ENCODE measurements at places on chromosomes 1 and 21.
A peak's percentile ranks its signal among the peaks of the same experiment; 100 is the strongest.

GRCh38 chr1:151478923-151479322, 19.6 kb upstream of the POGZ start:
- no peak for DNase-seq

- no peak for DNase-seq
Observed at GRCh38 chr1:201109651-201110050, 2.6 kb downstream of the CACNA1S start.

DNA sequence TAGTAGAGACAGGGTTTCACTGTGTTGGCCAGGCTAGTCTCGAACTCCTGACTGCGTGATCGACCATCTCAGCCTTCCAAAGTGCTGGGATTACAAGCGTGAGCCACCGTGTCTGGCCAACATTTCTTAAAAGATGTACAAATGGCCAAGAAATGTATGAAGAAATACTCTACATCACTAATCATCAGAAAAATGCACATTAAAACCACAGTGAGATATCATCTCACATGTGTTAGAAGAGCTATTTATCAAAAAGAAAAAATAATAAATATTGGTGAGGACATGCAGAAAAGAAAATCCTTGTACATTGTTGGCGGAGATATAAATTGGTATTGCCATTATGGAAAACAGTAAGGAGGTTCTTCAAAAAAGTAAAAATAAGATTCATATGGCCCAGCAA, 33.6 kb upstream of the TNFSF18 start:
- no peak for DNase-seq

- DNase-seq: no peak
Observed at GRCh38 chr1:233700338-233700737, 86.4 kb downstream of the KCNK1 start.

DNA sequence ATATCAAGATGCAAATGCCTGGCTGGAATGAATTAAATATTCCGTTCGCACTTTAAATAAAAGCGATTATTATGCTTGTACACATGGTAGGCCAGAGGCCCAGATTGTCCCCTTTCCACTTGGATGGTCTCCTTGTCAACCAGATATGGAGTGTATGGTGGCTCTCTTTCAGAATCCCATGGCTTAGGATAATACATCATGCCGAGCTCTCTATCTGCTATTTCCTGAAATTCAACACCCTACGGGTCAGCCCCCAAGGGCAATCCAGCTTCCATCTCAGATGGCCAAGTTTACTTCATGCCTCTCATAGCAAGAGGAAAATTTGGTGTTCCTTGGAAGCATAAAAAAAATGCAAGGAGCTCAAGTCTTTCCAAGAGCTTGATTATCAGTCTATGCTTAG, 25.4 kb upstream of the FMO1 start:
- DNase-seq: no peak

DNA sequence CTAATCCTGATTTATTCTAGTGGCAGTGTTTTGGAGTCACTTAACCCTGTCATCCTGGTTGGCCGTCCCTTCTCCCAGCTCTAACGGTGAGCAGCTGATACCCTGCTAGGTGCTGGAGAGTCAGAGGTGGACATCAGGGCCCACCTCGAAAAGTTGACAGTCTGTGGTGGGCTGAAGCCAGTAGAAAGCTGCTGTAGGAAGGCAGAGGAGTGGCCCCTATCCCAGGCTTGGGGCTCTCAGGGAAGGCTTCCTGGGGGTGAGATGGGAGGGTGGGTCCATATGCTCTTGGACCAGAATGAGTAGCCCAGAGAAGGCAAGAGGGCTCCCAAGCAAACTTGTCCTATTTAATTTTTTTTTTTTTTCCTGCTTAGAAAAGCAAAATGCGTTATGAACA, 475 bp upstream of the RPL5 start:
- no peak for DNase-seq

GRCh38 chr1:203252678-203253077, 23.2 kb upstream of the CHIT1 start:
- peak; percentile 97 for DNase-seq

- DNase-seq: no peak
Observed at GRCh38 chr1:77290576-77290975, 8.8 kb downstream of the AK5 start.

GRCh38 chr21:41168391-41169257, 664 bp downstream of the BACE2 start:
- no peak for DNase-seq

GRCh38 chr1:213291526-213291925, 240.5 kb downstream of the RPS6KC1 start:
- no peak for DNase-seq

DNA sequence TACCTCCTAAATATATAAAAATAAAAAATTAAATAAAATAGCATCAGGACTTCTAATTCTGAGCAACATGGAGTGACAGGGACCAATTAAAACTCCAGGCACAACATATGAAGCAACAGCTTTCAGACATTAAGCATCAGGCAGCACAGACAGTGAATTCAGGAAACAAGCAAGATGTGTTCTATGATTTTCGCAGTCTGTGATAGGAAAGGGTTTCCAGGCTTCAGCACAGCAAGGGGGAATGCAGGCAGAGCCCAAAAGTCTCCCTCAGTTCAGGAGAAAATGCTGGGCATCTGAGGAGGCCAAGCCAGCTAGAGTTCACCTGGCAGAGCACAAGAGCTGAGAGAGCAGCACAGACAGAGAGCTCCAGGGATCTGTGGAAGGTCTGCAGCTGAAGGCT, 22.2 kb upstream of the CTTNBP2NL start:
- no peak for DNase-seq

DNA sequence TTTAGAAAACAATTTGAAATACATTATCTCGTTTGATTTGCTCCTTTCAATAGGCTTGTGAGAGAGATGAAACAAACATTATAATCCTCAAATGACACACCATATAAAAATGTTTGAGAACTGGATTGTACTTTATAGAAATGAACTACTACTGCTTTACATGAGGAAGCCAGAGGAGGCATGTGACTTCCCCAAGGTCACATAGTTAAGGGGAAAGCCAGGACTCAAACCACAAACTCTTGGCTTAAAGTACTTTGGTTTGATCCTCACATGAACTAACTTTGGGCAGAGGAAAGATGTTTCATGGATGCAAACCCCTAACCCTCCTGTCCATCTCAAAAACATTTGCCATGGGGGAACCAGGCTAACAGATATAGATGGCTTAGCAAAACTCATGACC, 4.7 kb downstream of the ARHGEF11 start:
- DNase-seq: no peak

- no peak for DNase-seq
Observed at GRCh38 chr1:36159614-36160387, 3.8 kb downstream of the MAP7D1 start.

DNA sequence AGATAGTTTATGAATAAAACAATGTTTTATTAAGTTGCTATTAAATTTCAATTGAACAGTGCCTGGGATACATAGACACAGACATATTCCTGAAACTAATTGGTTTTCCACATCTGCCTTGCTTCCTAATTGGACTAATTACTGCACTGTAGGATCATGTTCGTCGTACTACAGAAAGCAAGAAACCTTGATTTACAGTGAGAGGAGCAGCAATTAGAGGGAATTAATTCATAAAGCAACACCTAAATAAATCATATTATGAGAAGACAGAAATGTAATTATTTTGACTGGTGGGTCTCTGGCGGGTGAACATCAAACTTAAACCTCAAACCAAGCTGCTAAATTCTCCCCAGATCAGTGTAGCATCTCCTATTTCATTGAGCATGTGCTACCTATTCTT, 124.6 kb upstream of the CAMK1G start:
- DNase-seq: no peak

- DNase-seq: no peak
Observed at GRCh38 chr1:226369110-226369509, 38.8 kb downstream of the PARP1 start.

DNA sequence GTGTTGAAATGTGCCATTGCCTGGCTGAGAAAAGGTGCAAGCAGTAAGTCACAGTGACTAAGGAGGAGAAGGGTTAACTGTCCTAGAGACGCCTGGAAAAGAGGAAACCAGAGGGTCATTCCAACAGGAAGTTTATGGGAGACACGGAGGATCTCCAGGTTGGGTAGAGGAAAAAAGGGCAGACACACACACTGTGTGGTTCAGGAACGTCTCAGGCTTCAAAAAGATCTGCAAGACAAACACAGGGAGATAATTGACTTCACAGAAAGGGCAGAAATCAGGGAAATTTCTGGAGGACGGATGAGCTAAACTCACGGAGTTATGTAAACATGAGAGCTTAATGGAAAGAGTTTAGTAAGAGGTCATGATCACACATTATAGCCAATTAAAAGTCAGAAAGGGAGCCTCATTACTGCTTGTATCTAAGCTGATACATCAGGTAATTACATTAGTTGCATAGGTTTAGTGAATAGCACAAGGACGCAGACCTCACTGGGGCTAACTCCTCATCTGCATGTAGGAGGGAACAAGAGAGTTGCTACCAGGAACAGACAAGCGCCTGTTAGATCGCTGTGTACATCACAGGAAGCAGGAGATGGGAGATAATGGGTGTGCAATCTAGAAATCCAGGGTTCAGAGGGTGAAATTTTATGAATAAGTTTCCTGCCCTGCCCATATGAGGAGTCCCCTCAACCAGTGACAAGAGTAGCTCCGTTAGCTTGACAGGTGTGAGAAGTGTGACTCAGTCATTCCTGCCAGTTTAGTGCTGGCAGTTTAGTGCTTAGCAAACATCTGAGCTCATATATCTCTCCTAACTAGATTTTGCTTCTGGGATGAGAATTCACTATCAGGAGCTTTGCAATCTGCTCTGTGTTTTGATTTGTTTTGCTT, 96.6 kb upstream of the TNR start:
- no peak for DNase-seq

DNA sequence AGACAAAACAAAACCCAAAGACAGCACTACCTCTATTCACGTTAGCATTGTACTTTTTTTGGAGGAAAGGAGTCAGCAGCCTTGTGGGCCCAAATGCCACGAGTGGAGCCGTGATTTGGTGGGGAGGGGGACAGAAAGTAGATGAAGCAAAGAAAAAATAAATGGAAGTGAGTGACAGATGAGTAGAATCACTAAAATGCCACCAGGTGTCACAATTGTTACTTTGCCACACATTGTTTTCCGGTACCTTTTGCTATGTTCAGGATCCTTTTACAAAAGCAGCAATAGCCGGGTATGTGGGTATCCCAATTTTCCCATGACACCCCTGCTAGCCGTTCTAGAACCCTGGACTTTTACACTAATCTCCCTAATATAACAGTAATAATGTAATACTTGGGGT, 85.0 kb upstream of the AK4 start:
- no peak for DNase-seq

- no peak for DNase-seq
Observed at GRCh38 chr1:218164111-218164929, 120.8 kb upstream of the RRP15 start.

- DNase-seq: no peak
Observed at GRCh38 chr1:12454406-12455391, 163.3 kb downstream of the DHRS3 start.

DNA sequence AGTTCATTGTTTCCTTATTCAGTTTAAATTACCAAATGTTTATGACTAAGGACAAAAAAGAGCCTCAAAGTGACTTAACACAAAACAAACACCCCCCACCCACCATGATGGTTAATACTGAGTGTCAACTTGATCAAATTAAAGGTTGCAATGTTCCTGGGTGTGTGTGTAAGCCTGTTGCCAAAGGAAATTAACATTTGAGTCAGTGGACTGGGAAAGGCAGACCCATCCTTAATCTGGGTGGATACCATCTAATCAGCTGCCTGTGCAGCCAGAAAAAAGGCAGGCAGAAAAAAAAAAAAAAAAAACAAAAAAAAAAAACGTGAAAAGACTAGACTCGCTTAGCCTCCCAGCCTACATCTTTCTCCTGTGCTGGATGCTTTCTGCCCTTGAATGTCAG, 543.4 kb downstream of the NEGR1 start:
- DNase-seq: no peak

GRCh38 chr1:99675292-99675691, 29.4 kb downstream of the PALMD start:
- DNase-seq: no peak

DNA sequence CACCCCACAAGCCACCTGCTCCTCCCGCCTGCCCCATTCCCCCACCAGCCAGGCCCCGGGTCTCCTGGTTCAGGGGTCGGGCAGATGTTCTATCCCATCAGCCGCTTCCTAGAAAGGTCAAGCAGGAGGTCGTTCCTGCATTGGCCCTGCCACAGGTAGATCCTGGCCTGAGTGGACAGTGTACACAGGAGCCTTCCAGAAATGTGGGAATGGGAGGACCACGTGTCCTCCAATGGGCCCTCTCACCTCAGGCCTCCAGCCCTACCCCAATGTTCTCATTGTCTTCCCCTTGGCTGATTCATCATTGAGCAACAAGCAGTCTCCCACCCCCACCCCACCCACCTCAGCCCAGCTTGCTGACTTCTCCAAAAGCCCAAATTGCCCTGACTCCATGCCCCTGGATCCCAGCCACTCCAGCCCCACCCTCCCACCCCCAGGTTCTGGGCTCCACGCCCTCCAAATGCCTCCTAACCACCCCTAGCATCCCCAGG, 2.1 kb downstream of the S100A16 start:
- no peak for DNase-seq

- no peak for DNase-seq
Observed at GRCh38 chr1:194908643-194909042, 1699.6 kb downstream of the KCNT2 start.

DNA sequence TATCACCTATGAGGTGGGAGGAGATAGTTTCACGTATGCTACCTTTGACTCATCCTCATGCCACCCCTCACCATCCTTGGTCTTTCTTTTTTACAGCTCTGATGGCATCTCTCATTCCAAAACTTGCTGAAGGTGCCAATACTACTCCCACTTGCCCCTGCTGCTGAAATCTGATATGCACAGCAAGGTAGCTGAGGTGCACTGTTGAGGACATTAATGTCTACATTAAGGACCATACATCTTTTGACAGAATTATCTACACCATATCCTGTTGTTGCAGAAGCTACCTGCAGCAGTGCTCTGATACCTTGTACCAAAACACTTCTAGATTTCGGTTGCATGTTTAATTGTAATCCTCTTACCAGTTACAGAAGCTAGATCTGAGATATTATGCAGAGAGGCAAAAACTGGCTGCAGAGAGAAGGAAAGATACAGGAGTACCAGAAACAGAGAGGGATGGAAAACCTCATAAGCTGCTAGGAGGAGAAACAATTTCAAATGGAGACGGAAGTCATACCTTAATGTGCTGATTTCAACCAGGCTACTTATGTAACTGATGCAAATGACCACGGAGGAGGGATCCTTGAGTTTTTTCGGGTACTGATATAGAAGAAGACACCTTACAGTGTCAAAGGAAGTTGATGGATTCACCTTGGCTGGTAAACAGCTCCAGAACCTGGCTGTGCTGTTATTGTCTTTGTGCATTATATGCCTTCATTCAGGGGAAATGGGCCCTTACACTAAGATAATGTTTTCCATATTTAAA, 19.3 kb upstream of the PTPRC start:
- DNase-seq: no peak

DNA sequence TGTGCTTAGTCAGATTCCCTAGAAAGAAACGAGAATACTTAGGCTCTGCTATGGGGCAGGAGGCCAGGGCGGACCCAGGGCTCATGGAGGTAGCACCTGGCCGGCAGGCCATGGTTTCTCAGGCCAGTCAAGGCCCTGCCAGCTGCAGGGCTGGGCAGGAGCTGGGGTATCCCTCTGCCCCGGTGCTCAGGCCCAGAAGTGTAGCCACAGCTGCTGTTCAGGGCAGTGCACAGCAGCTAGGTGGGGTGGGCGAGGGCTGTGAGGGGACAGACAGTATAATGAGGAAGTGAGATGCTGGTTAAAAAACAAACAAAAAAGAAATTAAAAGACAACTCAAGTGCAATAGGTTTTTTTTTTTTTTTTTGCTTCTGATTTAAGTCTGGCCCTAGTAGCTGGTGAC, 34.0 kb upstream of the EDN2 start:
- DNase-seq: no peak
